ENCODE measurements at places on chromosomes 13 and 19.

DNA sequence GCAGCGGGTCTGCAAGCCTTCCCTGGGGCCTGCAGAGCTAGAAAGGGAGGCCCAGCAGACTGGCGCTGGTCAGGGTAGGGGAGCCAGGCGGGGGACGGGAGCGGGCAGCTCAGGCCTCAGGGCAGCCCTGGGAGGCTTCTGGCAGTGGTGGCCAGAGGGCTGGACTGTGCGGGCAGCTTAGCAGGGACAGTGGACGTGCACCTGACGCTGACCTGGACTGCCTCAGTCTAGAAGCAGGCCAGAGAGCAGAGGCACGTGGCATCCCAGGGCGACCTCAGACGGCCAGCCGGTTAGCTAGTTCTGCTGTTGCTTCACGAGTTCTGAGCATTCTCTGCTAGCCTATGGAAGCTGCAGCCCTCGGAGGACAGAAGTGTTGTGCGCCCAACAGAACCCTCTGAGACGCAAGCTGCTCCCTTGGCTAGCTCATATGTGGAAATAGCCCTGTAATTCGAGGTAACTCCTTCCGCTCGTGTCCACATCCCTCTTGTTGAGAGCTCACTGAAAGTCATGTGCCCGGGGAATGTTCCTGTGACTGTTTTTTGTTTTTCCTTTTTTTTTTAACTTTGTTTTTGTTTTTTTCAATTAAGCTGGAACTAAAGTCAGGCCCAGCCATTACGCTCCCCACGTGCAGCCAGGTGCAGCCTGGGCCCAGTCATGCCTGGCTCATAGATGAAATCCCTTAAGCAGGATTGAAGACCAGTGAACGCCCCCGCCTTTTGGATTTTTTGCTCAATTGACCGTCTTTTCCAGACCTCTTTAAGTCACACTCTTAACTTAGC is 1.9 kb upstream of the FAM174C start:
- no peak for DNase-seq

- DNase-seq, result no peak
Observed at GRCh38 chr13:97802213-97802612, 151.3 kb upstream of the IPO5 start.

DNA sequence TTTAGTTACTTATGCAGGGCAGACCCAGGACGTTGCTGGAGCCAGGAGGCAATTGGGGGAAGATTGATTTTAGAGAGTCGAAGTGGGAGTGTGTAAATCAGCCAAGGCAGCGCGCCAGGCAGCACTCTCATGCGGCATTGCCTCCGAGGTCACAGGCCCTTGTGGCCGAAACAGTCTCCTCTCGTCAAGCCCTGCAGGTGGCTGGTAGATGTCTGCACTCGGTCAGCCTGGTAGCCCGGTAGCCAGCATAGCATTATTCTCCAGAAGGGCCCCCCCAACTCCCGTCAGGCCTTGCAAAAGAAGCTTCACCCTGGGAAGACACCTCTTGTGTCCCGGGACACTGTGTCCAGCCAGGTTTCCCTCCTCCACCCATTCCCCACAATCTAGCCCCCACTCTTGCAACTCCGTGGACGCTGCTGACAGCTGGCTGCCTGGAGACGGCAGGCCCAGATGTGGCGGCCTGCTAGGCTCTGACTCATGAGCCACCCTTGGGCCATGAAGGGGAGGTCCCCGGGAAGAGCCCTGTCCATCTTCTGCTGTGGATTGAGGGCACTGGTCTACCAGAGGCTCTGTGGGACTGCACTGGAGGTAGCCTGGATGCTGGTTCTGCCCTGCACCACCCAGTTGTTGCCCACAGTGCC is 2.6 kb upstream of the PEPD start:
- no peak for DNase-seq

DNA sequence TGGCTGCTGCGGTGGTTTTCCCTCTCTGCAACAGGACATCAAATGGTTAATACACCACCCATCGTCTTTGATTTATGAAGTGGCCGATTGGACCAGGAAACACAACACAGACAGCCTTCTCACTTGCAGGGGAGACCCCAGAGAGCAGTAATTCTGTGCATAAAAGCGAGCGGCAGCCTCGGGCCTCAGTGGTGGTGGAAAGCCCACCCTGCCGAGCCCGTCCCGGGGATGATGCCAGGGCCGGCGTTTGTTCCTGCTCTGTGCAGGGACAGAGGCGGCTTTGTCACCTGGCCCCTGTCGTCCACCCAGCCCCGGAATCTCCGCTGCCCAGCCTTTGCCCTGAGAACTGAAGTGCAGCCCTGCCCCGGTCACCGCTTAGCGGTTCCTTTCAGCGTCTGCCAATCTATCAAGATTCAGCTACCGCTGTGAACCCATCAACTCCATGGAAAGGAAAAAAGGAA is 184.4 kb downstream of the TSHZ3 start:
- no peak for DNase-seq

- DNase-seq, result no peak
Observed at GRCh38 chr13:25966086-25966485, 85.7 kb downstream of the SHISA2 start.

DNA sequence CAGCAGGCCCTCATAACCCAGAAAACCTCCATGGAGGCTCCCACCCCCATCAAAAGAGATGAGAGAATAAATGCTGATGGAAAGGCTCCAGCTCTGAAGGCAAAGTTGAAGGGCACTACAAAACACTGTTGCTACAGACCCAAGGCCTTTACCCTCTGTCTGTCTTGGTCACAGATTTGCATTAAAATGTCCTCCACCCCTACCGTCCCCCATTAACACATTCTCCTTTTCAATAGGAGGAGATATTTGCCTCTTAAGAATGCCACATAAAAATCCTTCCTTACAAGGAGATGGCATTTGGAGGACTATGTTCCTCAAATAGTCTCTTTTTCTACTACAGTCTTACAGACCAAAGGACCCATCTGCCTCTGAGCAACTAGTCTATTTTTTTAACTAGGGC is 361.5 kb downstream of the ENOX1 start:
- DNase-seq, result no peak

DNA sequence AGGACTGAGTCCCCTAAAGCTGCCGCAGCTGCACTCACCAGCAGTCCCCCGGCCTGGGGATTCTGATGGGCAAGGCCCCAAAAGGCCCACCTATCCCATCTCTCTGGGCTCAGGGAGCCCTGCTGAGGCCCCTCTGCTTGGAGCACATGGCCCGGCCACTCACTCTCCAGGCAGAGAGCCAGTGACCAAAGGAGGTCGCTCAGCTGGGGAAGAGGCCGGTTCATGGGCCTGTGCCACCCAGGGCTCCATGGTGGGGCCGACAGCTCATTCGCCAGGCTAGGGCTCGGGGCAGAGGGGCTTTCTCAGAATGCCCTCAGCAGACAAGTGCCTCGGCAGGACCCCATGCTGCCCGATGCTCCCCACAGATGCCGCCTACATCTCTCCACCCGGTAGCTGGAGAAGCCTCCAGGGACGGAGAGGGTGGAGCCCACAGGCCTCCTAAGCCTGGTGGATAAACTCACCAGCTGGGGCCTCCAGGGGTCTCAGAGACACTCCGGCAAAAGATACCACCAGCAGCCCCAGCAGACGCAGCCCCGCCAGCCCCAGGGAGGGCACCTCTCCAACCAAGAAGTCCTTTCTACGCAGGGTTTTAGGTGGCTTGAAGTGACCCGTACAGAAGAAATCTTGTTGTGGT is 54.4 kb downstream of the MLLT1 start:
- no peak for DNase-seq

DNA sequence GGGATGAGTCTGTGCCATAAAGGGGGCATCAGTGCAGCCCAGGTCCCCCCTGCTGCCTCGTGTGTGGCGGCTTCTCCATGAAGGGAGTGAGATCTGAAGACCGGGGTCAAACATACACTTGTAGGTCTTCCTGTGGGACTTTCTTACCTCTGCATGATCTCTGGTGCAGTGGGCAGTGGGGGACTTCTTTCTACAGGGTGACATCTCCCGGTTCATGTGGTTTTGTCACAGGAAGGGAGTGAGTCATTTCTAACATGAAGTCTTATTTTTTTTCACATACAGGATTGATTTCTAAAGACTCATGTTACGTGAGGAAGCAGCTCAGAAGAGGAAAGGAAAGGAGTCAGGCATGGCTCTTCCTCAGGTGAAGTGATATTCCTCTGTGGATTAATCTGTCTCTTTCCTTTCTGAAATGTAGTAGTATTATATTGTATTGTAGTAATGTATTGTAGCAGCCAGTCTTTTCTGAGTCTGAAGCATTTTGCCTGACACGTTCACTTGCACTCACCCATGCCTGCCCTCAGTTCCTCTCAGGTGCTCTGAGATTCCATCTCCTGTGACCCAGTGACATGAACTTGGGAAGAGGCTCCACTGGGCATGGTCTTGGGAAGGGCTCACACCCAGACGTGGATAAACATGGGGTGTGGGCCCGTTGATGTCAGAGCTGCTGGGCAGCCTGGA is 15.7 kb downstream of the ZNF808 start:
- no peak for DNase-seq

- no peak for DNase-seq
Observed at GRCh38 chr19:46349311-46349993, 2.6 kb downstream of the PPP5C start.

DNA sequence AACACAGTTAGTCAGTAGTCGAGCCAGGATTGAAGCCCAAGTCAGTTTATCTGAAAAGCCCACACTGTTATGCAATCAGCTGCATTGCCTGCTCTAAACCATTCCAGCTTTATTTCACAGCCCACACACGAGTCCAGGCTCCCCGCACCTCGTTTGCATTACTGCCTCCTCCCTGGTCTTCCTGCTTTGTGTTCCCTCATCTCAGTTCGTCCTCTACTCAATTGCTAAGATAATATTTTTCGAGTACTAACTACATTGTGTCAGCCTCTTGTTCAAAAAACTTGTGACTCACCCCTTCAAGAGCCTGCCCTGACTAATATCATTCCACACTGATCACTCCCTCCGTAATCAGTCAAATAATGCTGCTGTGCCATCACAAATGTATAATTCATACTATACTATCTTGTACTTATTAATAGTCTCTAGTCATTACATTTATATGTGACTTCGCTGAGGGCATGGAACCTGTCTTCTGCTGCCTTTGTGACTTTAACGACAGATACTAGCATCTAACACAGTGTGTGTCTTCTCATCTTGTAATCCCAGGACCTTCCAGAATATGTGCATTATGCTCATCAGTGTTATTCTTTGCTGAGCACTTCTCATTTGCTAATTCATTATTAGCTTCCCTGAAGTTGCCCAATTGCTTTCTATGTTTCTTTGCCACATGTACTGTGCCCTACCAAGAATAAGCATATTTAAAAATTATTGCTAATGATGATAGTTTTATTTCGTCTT is 26.2 kb upstream of the WDFY2 start:
- no peak for DNase-seq

GRCh38 chr13:113357529-113357928 is 6.4 kb downstream of the GRTP1 start:
- DNase-seq, result no peak

DNA sequence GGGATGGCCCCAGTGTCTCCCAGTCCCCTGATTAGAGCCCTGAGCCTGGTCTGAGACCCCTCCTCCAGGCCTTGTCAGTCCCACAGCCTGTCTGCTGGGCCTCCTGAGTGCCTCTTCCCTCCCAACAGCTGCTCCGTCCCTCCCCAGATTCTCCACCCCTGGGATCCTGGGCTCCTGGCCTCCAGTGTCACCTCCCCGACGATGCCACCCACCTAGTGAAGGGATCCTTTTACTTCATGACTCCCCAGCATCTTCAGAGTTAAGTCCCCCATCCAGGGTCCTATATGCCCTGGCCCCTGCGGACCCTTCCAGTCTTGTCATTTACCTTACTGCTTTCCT is 4.4 kb upstream of the PRX start:
- DNase-seq, result no peak

DNA sequence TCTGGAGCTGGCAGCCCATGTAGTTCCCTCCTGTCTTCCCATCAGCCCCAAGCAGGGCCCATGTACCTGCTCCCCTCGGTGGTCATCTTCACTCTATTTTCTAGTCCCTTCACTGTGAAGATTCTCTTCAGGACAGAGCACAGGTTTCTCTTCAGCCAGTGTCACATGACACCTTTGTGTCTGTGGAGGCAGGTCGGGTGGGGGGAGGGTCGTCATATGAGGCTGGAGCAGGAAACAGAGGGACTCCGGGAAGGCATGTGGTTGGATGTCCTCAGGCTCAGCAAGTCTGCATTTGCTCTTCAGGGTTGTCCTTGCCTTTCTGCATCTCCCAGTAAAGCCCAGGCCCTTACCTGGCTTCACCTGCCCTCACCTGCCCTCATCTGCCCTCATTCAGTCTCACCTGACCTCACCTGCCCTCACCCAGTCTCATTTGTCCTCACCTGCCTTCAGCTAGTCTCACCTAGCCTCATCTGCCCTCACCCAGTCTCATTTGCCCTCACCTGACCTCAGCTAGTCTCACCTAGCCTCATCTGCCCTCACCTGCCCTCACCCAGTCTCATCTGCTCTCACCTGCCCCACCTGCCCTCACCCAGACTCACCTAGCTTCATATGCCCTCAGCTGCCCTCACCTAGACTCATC is 120.3 kb downstream of the ZDHHC20 start:
- no peak for DNase-seq

- DNase-seq, result no peak
Observed at GRCh38 chr19:17495639-17496296, 15.7 kb upstream of the PGLS start.

DNA sequence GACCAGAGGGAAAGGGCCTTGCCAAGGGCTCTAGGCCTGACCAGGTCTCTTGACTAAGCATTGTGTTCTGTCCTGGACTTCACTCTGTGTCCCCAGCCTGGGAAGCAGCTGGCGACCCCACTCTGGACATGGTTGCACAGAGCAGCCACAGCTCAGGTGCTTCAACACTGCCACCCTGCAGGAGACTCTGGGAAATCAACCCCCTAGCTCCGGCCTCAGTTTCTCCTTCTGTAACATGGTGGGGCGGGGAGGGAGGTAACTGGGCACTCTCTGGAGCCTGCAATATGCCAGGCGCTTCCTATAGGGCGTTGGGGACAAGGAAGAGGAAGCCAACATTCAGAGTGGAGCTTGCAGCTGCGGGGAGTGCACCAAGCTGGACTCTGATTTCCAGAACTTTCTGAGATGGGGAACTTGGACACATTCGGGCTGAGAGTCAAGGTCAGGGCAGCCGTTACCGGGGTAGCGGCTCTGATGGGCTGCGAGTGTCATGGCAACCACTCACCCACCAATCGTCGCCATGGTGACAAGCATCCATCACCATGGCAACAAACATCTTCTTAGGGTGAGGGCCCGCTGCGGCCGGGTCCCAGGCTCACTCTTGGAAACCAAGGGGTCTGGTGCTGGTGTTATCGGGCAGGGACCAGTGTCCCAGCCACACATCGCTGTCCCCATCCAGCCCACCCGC is 12.8 kb downstream of the F2RL3 start:
- no peak for DNase-seq

GRCh38 chr13:79833991-79834390 is 353.0 kb downstream of the NDFIP2 start:
- no peak for DNase-seq

DNA sequence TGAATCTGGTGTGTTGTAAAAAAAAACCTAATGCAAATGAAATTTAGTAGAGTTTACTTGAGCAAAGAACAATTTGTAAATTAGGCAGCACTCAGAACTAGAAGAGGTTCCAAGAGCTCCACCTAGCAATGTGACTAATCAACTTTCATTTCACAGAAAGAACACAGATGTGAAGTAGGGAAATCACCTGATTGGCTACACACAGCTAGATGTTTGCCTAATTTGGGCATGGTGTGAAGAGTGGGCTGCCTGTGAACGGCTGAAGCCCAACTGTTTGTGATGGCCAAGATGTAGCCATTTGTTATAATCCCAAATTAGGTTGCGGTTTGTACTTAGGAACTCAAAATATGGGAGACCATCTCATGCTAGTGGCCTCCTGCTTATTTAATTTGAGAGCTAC is 724.4 kb upstream of the SLITRK5 start:
- DNase-seq, result no peak

GRCh38 chr19:11359421-11359820 is 4.2 kb downstream of the PLPPR2 start:
- no peak for DNase-seq
